ENCODE measurements at places on chromosomes 12 and 14.
A peak's percentile ranks its signal among the peaks of the same experiment; 100 is the strongest.

DNA sequence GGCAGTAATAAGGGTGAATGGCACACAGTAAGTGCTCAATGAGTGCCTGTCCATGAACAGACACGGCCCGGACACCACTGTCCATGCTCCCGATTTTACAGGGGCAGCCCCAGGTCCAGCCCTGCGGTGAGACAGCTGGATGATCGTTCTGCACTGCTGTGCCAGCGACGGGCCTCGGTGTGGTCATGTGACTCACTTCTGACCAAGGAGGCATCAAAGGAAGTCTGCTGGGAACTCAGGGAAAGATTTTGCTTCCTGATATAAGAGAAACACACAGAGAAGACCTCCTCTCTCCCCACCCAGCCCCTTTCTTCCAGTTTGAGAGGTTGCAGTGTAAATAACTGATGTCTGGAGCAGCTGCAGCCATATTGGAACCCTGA lies 126.6 kb downstream of the SCARB1 start:
- DNase-seq = no peak

DNA sequence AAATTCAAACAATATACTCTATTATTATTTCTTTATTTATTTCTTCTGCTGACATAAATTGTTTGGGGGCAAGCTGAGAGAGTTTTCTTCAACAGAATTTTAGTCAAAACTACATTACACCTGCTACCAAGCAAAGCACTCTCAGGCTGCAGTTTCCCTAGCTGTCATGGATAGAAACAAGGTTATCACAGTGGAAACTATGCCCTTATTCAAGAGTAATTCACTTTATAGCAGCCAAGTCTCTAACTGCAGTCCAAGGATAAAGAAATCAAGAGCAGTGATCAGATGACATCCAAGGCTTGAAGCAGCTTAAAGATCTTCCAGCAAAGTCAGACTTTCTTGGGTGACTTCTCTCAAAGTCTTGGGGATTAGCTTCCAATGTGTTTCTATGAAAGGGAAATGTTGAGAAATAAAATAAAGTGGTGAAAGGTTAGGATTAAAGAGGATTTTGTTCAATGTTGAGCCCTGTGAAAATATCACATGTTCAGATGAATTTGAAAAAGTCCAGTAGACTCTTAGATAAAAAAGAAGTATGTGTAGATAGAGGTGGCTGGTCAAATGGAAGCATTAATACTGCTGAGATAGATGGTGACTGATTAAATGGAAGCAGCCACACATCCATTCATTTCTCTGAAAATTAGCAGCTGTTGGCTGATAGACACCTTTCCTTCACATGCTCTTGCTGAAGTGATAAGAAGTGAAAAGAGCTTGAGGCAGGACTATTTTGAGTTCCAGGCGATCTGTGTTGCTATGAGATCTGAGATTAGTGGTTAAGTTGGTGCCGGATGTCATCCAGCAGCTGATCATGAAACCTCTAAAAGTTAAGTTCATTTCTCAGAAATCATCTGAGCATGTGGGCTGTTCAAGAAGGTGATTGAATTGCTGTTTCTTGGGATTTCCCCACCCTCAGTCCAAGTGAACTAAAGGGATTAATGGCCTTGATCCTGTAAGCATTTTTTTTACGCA lies 257.8 kb upstream of the BTG1 start:
- DNase-seq = no peak

- peak; percentile 26 for DNase-seq
Measured at GRCh38 chr14:74547331-74547927, 53.9 kb downstream of the ISCA2 start.

DNA sequence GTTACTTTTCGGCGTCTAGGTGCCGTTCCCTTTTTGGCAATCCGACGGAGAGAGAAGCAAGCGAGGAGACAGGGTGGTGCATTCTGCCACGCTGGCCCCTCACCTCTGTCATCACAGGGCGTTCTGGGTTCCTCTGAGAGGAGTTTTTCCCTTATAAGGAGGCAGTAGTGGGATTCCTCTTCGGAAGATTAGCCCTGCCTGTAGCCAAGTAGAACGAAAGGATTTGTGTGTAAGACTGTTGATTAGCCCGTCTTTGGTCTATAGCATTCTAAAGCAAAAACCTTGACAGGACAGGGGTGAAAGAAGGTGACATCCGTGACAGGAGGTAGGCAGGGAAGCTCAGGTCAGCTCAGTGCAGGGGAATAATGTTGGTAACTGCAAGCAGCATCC lies 9.1 kb upstream of the NEMF start:
- DNase-seq = peak; percentile 94

DNA sequence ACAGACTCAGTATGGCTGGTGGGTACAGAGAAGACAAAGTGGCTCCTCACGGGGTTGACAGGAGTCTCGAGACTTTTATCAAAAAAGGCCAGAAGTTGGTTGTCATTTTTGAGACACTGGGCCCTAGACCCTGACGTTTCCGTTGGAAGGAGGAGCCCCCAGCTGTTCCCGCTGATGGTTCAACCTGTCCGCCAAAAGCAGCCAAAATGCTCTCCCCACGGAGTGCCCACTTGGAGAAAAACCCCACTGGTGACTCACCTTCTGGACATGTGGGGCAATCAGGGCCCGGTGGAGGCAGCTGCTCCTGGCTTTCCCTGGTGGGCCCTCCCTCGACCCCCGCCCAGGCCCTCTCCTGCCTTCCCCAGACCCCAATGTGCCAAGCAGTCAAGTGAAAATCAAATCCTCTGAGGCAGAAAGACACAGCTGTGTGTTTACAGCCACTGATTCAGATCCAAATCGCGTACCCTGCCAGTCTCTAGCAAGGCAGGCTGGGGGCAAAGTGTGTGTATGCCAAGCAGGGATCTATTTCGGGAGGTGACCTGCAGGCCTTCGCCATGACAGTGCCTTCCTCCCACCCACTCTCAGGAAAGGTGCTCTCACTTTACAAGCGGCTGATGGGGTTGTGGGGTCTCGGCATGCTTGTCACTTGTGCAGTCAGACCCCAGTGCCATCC lies 347.4 kb downstream of the DPF3 start:
- no peak for DNase-seq

DNA sequence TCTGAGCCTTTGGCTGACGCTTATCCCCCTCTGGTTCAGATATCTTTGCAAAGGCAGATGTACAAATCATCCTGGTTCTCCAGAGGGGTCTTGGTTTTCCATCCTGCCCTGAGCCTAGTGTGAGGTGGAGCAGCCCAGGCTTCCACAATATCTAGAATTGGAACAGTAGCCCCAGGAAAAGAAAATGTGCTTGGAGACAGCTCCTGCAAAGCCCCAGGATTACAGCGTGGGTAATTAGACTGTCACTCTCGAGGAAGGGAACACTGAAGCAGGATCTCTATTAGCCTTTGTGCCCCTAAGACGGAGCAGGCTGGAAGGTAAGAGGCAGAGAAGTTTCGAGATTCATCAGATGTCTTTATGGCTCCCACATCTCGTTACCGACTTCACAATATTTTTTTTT lies 59.4 kb downstream of the TMEM132C start:
- DNase-seq = no peak

DNA sequence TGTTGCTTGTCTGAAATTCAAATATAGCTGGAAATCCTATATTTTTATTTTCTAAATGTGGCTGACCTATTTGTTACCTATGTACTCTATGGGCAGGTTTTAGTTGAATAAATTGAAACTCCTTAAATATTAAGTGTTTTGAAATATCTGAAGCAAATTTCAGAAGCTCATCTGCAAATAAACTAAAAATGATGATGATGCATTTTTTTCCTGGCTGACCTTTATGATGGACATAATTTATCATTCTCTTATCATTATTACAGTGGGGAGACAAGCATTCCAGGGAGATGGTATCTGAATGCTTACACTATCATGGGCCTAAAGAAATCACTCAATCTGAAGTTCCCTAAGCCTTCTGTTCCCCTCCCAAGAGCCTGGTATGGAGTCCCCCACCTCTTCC lies 1225.2 kb downstream of the AACS start:
- no peak for DNase-seq

All from cardiac muscle cell (in vitro differentiated cells and primary cell).